HT1080 (cell line): ENCODE measurements at places on chromosomes 4 and X. TPM values are rescaled to one million over a fixed set of nuclear protein-coding genes. Genes with fewer than 3 reads are reported as not detected.

The TMEM156 gene
- 5.4 and 8.4 TPM in 2 replicates for total RNA-seq

DNA sequence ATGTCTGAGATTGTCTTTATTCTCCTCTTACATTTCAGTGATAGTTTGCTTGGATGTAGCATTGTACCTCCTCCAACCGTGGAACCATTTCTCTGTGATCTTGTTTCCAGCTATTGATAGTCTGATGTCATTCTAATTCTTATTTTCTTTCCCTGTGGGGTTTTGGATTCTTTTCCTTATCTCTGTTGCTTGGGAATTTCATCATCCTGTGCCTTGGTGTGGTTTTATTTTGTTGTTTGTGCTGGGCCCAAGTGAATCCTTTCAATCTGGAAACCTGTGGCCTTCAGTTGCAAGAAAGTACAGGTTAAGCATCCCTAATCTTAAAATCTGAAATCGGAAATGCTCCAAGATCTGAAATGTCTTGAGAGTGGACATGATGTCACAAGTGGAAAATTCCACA lies 22.0 kb downstream of the MSX1 start:
- no peak for DNase-seq

DNA sequence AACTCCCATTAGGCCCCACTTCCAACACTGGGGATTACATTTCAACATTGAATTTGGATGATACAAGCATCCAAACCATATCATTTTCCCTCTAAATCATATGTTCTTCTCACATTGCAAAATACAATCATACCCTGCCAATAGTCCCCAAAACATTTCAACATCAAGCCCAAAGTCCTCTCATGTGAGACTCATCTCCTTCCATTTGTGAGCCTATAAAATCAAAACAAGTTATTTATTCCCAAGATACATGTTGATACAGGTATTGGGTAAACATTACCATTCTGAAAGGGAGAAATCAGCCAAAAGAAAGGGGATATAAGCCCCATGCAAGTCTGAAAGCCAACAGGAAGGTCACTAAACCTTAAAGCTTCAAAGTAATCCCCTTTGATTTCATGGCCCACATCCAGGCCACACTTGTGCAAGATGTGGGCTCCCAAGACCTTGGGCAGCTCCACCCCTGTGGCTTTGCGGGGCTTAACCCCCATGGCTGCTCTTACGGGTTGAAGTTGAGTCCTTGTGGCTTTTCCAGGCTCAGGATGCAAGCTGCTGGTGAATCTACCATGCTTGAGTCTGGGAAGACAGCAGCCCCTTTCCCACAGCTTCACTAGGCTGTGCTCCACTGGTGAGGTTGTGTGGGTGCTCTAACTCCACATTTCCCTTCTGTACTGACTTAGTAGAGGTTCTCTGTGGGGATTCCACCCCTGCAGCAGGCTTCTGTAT lies 40.6 kb upstream of the SERTM2 start:
- no peak for DNase-seq

GRCh38 chrX:111521169-111521568 lies 9.7 kb downstream of the SERTM2 start:
- no peak for DNase-seq
